ENCODE measurements at places on chromosomes 3 and 15. TPM values are rescaled to one million over a fixed set of nuclear protein-coding genes. Genes with fewer than 3 reads are reported as not detected.

TMC3 gene
- not detected for total RNA-seq

DNA sequence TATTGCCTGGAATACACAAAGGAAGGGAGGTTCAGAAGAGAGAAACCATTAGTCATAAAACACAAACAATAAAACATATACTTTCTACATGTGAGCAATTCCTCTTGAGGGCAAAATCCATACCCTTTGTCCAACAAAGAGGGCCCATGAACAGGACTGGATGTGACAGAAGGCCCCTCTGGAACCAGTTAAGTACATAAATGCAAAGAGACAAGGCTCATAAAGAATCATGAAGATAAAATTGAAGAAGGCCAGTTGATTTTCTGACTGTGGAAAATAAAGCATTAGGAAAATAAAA lies 58.3 kb upstream of the CPOX start:
- no peak overlapping the region for H3K4me3 ChIP-seq
- no peaks in the 10 kb centered on the region for H3K27me3 ChIP-seq
- no peak overlapping the region for H3K27ac ChIP-seq

- H3K4me3 ChIP-seq = no peak overlapping the region
- no peak for DNase-seq
- no peaks in the 10 kb centered on the region for H3K27me3 ChIP-seq
- H3K36me3 ChIP-seq = no peaks in the 10 kb centered on the region
Measured at GRCh38 chr3:13219077-13219901, 146.1 kb upstream of the IQSEC1 start.

DNA sequence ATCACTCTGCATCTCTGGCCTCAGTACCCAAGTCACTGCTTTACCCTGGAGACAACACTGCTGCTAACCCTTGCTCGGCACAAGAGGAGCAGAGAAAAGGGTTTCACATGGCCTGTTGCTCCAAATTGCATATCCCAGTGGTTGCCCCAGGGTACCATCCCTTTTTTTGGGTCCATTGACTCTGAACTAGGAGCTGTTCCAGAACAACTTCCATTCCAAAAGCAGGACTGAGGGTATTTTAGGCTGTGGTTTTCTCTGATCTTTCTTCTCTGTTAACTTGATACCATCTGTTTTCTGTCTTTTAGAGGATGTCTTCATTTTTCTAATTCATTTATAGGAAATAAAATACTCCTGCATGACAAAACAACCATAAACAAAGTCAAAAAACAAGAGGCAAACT lies 17.3 kb upstream of the RYK start:
- H3K27me3 ChIP-seq = no peaks in the 10 kb centered on the region
- no peaks in the 10 kb centered on the region for H3K36me3 ChIP-seq
- no peaks in the 10 kb centered on the region for H3K4me1 ChIP-seq
- DNase-seq = no peak
- no peak overlapping the region for H3K4me3 ChIP-seq

- peaks cover 36% of the 10 kb centered on the region for H3K27me3 ChIP-seq
- H3K4me1 ChIP-seq = no peaks in the 10 kb centered on the region
- DNase-seq = no peak
- no peaks in the 10 kb centered on the region for H3K36me3 ChIP-seq
Measured at GRCh38 chr3:15479400-15480224, 41.9 kb downstream of the COLQ start.

ANKUB1 gene
- total RNA-seq = not detected

DNA sequence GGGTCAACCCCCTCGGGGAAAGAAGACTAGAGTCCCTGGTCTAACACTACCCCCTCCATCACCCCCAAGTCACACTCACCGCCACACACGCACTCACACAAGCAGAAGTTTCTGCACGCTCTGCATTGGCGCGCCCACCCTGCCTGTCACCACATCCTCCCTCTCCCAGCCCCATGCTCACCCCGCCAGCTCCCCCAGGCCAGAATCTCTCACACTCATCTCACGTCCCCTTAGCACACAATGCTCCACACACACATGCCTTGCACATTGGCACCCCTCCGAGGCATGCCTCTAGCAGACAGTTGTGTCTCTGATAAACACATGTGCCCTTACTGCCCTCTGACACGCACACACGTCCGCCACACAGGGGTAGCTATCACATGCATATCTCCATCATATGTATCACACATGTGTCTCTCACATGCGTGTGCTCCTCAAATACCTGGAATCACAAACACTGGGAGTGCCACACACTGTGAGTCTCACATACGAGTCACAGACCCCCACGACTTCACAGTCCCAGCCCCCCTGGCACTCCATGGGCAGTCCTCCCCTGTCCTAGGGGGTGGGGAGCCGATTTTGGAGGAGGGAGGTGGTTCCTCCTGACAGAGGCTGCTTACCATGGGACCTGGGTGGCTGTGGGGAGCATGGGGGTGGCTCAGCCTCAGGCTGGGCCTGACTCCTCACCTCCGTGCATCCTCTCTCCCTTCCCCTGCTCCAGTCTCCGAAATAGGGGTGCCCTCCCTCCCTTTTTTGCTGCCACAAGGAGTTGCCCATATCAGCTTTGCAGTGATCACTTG lies 898 bp downstream of the FBLN2 start:
- DNase-seq = no peak
- no peaks in the 10 kb centered on the region for H3K27me3 ChIP-seq
- no peak overlapping the region for H3K27ac ChIP-seq
